ENCODE measurements at places on chromosomes 4 and X.

- no peak for DNase-seq
Measured at GRCh38 chrX:11426712-11427452, 133.7 kb downstream of the AMELX start.

DNA sequence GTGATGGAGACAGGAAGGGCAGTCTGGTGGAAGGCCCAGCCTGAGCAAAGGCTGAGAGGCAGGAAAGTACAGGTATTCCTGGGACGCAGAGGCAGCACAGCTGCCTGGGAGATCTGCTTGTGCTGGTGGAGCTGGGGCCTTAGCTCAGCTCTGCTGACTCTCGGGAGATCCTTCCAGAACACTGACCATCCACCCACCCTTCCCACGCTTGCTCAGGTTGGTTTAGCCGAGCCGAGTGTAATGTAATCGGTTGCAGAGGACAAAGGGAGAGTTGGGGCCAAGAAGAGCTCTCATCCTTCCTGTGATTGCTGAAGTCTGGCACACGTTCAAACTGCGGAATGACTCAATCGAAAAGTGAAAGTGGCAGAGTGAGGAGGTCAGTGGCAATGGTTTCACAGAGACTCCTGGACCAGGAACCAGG, 43.1 kb upstream of the GPR78 start:
- DNase-seq = no peak

DNA sequence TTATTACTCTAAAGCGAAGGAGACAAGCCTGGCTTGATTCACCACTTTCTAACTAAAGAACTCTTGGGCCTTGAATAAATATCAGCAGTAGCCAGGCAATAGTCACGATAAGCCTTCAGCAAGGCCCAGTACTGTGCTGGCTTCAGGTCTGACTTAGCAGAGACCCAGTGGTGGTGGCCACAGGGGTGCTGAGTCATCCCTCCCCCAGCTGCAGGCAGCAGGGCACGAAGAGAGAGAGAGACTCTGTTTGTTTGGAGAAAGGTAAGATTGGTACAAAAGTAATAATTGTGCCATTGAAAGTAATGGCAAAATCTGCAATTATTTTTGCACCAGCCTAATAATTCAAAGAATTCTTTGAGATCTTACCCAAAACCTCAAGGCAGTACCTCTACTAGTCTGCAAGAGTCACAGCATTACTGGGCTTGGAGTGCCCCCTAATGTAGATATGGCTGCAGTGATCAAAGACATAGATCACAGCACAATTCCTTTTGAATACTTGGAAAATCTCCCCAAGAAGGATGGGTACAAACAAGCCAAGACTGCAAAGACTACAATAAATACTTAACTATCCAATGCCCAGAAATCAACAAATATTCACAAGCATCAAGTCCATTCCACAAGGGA, 159.5 kb upstream of the USP38 start:
- no peak for DNase-seq

- no peak for DNase-seq
Measured at GRCh38 chr4:98006060-98006459, 137.2 kb downstream of the STPG2 start.

GRCh38 chr4:22884157-22884556, 191.4 kb downstream of the GBA3 start:
- no peak for DNase-seq

DNA sequence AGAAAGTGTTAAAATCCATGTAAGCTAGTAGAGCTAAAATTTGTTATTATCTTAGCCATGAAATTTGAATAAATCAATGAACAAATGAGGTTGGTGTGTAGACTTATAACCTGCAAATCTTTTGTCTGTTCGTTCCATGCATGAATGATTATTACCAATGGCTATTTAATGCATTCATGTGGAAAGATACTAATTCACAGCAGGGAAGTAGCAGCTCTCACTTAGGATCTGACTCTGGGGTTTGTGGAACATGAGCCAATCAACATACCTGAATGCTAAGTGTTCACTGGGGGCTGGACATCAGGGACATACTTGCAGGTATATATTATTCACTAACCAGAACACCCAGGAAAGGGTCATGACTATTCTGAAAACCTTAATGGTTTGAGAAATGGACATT, 444.1 kb downstream of the STIM2 start:
- no peak for DNase-seq

Data from activated effector memory CD4-positive, alpha-beta T cell treated with anti-CD3 and anti-CD28 coated beads, Interleukin-2, amount 50 U/mL, for 16 hours (primary cell).